Suppressor macrophage (primary cell): ENCODE measurements at places on chromosomes 1 and 21.

GRCh38 chr1:172229942-172230341, 190.5 kb upstream of the C1orf105 start:
- no peak for DNase-seq

DNA sequence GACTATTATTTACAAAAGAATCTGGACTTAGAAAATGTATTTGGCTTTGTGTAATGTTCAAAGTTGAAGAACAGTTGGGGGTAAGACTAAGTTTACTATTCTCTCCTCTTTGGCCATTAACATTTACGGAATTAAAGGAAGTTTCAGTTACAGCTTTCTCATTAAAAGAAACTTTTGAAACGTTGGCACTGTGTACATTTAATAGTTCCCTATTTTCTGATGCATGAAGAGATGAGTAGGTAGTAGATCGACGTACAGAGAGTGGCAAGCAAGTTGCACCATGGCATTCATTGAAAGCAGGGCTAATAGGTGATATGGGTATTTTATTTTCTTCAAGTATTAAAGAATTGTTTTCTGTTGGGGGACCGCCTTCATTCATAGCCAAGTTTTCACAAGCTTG, 3.2 kb downstream of the ASPM start:
- peak; percentile 31 for DNase-seq

DNA sequence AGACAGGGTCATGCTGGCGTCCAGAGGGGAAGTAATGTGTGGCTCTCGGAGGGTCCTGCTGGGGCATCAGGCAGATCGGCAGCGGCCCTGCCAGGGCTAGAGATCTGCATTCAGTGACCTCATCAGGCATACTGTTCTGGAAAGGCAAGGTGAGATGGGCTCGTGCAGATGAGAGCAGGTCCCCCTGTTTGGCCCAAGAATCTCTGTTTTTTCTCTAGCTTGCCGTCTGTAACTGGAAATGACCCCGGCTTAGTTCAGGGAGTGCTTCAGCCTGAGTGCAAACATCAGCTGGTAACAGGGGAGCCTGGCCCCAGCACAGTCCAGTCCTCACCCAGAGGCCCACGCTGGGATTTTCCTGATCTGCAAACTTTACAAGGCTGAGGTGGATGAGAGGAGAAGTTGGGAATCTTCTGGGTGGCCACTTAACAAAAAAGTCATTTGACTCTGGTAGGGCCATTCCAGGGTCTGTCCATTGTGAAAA, 2.1 kb downstream of the FAM163A start:
- DNase-seq: no peak

DNA sequence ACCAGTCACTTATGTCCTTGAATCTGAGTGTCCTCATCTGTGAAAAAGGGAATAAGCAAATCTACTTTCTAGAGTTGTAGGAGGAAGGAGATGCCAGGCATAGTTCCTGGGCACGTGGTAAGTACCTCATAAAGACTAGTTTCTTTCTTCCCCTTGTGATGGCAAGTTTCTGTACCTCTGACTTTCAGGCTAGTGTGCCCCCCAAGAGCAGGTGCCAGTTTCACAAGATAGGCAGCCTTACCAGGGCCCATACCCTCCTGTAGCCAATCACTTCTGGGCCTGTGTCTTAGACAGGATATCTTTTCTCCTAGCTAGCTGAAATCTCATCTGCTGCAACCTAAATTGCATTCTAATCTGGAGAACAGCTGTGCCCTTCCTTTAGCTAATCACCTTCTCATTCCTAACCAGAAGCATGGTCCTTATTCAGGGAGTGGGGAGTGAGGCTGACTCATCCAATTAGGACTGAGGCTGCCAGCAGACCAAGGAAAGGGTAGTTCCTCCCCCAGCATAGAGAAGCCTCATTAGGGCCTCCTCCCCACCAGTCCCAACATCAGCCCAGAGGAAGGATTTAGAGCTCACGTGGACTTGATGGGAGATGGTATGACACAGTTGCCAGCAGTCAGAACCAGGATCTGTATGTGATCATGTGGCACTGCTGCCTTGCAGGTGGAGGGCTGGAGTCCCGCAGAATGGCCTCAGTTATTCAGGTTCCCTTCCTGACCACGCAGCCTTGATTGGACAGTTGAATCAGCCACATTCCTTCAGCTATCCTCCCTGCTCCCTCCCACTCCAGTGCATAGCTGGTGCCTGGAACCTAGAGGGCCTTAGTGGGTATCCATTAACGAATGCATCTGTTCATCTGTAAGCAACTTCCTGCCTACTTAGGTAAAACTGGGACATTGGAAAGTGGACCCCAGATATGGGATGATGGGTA, 7.9 kb downstream of the KLHDC8A start:
- DNase-seq: peak; percentile 17

- DNase-seq: no peak
Observed at GRCh38 chr21:14058566-14058965, 152.2 kb downstream of the LIPI start.

- no peak for DNase-seq
Observed at GRCh38 chr1:104991702-104992101, 1242.0 kb downstream of the AMY1C start.

DNA sequence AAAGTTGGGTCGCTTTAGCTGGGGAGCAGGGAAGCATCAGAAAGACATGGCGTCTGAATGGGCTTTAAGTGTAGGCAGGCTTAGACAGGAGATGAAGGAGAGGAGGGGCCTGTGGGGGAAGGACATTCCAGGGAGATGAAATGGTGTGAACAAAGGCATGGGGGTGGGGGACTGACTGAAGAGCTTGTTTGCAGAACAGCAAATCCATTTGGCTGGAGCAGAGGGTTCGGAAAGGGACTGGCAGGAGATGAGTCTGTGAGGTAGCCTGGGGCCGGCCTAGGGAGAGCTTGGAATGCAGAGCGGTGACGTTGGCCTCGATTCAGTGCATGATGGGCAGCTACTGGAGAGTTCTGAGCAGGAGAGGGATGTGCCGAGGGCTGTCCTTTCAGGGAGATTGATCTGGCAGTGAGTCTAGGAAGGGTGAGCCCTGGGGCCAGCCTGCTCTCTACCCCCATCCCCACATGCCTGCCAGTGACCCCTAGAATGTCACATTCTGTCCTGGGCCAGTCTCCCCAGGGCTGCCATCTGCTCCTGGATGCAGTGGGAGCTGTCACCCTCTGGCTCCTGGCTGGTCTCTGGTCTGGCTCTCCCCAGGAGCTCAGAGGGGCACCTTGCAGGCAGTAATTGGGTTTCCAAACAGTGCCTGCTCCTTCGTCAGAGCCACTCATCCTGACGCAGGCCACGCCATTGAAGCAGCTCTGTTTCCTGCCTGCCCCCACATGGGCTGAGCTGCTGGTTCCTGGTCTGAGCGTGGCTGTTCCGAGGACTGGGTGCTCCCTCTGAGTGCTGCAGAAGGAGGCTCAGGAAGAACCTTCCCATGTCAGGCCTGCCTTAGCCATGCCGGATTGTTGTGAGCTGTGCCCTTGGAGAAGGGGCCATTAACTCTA, 22.3 kb upstream of the TMEM222 start:
- DNase-seq: peak; percentile 82

DNA sequence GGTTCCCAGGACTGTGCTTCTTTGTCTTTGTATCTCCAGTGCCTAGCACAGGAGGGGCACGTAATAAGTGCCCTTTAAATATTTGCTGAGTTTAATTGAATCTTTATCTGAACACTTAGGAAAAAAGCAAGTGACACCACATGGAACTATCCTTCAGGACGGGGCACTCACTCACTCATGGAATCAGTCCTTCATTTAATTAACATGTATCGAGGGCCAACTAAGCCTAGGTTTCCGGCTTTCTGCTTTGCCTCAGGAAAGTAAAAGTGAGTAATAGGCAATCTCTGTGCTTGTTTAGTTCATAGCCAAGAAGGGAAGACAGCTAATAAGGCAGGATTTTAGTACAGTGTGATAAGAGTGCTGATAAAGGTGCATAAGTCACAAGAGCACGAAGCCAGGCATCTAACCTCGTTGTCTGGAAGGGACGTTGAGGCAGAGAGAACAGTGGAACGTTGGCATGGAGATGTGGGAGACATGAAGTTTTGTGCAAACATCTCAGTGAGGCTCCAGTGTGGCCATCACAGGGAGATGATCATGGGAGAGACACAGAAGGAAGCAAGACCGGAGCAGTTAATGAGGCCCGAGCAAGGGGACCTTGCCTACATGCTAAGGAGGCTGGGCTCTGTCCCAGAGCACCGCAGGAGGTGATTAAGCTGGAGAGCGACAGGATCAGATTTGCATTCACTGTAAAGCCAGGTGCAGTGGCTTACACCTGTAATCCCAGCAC, 54.1 kb upstream of the TRIM67 start:
- DNase-seq: no peak

DNA sequence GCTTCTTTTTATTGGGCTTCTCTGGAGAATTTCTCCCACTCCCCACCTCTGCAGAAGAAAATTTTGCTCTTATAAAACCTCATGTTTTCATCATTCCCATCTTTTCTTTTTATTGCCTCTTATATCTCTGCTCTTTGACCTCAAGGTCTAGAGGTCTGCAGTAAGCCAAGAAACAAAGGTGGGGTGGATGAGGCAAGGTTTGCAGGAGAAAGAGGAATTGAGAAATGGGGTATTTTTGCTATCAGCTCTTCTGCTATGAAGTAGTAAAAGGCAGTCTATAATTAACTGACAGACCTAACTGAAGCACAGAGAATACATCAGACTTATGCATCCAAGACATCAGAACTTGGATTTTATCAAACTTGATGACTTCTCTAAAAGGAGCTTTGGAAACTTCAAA, 22.9 kb downstream of the SYT11 start:
- no peak for DNase-seq

DNA sequence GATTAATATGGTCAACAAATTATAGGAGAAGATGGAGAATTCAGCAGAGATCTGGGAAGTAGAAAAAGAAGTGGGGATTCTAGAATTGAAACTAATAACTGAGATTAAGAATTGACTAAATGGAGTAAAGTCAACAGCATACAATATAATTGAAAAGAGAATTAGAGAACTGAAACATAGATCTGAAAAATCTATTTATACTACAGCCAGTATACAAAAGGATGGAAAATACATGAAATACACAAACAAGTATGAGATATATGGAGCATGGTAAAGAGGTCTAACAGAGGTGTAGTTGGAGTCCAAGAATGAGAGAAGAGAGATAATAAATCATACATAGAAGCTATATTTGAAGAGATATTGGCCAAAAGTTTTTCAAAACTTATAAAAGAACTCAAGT, 235.2 kb downstream of the FGGY start:
- no peak for DNase-seq

GRCh38 chr1:17338706-17339493, 30.9 kb downstream of the PADI4 start:
- no peak for DNase-seq

- peak; percentile 47 for DNase-seq
Observed at GRCh38 chr1:31476891-31477846, 64.2 kb downstream of the SERINC2 start.

DNA sequence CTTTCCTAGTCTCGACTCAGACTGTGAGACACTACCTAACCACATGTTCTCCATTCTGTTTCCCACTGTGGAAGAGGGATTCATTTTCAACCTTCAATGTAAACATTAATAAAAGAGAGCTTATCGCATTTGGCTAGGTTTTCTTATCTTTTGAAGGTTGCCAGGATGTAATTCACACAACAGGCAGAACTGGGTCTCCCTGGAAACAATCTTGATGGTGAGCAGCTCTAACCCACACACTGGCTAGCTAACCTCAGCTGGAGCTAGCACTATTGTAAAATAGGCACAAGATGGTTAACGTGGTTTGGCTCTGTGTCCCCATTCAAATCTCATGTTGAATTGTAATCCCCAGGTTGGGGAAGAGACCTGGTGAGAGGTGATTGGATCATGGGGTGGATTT, 75.1 kb downstream of the ZSCAN20 start:
- DNase-seq: no peak

DNA sequence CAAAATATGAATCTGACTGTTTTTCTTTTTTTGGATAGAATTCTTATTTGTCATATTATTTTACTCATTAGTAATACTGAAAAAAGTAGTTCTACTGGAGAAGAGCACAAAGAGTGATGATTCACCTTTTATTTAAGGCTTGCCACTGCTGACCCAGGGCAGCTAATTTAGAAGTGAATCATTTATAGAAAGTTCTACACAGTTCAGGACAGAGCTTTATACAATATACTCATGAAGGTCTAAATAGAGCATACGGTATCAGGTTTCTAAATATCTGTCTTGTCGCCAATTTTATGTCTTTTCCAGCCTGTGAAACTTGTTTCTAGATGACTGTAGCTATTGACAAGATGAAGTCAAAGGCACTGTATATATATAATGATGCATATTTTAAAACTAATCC, 25.0 kb downstream of the GIPC2 start:
- no peak for DNase-seq

GRCh38 chr1:201167041-201167991, 13.0 kb upstream of the TMEM9 start:
- DNase-seq: no peak

- no peak for DNase-seq
Observed at GRCh38 chr1:160005070-160005469, 26.7 kb downstream of the PIGM start.
